NCI-H1436 treated with DMSO at 0.1 percent for 48 hours (cell line): ENCODE measurements at places on chromosomes 1 and 21.

GRCh38 chr1:34701326-34702060 lies 53.4 kb upstream of the GJB5 start:
- no peak for DNase-seq

DNA sequence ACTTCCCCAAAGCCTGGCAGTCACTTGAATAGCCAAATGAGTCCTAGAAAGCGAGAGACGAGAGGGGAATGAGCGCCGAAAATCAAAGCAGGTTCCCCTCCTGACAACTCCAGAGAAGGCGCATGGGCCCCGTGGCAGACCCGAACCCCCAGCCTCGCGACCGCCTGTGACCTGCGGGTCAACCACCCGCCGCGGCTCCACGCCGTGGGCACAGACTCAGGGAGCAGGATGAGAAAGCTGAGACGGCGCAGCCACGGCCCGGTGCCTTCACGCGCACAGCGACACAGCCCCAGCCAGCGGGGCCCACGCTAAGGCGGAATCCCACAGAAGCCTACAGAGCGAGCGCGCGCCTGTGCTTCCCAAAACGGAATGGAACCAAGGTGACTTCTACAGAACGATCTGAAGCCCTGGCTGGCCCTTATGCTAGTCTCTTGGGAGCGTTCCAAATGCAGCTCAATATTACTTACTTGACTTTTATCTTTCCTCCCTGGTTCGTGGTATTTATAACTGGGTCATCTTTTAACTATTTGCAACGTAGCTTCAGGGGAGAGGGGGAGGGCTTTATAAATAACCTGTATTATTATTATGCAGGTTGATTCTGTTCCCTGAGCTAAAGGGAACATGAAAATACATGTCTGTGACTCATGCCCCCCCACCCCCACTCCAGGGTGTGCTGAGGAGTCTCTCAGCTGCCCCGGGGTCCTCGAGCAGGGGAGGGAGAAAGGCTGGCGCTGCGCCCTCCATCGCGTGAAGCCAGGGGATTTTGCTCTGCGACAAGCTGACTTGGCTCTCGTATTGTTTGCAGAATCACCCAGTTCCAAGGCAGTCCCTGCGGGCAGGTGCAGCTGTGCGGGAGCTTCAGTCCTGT lies 1.7 kb downstream of the TSPEAR start:
- DNase-seq, result peak; percentile 37

DNA sequence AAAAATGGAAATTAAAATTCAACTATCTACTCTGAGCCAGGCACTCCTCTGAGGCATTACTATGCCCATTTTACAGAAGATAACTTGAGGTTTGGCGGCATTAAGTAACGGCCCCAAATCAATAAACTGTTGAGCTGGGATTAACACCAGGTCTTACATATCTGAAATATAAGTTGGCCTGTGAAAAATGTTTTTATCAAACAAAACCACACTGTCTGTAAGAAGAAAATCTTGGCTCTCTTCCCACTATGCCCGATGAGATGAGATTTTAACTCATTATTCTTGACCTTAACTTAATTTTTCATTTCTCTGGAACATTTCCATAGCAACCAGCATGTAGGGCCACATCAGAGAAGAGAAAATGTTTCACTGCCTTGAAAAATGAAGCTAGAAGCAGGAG lies 21.8 kb downstream of the RC3H1 start:
- DNase-seq, result no peak

- no peak for DNase-seq
Observed at GRCh38 chr1:235878082-235878811, 11.5 kb upstream of the LYST start.

DNA sequence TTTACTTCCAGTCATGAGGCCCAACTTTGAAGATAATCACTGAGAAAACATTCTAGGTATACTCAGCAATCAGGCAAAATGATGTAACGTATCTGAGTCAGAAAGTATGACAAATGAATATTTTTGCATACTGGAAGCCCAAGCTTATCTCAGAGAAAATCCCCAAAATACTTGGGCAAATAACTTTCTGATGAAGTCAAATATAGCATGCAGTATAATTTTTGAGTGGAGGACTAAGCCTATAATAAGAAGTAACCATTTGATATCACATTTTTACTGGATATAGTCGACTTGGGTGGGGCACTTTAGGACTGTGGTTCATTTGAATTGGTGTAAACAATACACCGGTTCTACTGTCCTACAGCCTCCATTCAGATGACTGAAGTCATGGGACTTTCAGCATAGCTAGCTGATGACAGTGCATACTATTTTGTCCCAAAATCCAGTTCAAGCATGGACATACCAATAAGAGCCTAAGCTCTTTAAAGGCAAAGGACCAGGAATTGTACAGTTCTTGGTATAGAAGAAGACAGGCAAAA lies 2.3 kb upstream of the GADD45A start:
- no peak for DNase-seq

DNA sequence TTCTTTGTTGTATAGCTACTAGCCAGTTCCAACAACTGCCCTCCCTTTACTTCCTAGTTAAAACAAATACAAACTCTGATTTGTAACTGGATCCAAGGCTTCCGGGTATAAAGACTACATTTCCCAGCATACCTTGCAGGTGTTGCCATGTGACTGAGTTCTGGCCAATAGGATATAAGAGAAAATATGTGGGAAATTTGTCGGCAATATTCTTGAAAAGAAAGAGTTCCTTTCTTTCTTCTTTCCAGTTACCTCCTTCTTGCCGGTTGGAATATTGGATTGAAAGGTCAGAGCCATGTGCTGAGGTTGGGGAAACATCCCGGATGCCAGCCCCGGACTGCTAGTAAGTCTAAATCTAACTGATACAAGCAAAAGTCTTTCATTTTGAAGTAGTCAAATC lies 23.0 kb upstream of the ZBTB40 start:
- no peak for DNase-seq

DNA sequence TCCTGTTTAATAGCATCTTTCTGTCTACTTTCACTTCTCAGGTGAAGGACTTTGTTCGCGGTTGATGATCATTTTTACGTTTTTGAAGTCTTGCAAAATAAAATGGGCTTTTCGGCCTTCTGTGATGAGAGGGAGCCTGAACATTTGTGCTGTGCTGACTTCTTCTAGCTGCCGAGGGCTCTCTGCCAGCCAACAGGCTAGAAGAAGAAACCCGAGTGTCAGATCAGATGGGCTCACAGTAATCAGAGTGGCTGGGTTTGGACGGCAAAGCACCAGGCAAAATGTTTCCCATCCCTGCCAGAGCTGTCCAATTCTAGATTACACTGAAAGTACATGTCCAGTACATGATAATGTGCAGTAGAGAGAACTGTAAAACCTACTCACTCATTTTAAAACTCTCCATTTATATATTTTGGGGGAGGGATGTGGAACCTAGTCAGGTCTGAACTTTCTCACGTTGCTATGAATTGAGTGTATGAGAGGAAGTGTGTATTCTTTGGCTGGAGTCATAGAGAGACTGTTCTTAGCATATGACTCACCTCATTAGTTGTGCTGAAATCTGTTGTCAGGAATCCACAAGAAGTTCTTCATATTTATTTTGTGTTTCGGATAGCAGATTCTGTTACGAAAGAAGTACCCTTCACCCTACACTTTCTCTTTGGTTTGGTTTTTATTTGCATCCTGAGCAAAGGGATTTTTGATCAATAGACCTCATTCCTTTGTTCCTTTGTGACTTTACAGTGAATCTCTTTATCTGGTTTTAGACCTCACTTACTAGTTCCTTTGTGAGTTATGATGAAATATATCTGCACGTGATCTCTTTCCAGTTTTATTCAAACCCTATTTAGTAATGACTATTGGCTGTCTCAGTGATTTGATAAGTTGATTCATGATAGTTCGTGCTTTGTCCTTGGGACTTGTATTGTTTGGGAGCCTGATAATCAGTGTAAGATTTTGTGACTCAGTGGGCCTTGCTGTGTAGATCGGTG lies 4.8 kb downstream of the ATP1A1 start:
- no peak for DNase-seq

GRCh38 chr1:86233403-86233802 lies 76.8 kb upstream of the COL24A1 start:
- no peak for DNase-seq

DNA sequence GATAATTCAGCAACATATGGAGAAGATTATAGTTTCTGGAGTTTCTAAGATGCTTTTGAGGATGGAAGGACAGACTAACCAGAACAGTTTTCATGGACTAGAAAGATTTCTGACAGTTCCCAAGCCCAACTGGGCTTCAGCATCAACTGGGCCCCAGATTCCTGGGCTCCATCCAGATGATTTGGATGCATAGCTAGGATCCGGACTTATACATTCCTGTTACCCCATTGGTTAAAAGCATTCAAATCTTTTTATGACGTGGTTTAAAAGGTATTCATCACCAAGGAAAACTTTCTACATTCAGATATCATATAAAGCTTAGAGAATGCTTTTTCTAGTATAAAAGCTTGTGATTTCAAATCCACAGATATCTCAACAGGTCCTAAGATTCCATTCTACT lies 29.7 kb downstream of the TSHB start:
- DNase-seq, result no peak

DNA sequence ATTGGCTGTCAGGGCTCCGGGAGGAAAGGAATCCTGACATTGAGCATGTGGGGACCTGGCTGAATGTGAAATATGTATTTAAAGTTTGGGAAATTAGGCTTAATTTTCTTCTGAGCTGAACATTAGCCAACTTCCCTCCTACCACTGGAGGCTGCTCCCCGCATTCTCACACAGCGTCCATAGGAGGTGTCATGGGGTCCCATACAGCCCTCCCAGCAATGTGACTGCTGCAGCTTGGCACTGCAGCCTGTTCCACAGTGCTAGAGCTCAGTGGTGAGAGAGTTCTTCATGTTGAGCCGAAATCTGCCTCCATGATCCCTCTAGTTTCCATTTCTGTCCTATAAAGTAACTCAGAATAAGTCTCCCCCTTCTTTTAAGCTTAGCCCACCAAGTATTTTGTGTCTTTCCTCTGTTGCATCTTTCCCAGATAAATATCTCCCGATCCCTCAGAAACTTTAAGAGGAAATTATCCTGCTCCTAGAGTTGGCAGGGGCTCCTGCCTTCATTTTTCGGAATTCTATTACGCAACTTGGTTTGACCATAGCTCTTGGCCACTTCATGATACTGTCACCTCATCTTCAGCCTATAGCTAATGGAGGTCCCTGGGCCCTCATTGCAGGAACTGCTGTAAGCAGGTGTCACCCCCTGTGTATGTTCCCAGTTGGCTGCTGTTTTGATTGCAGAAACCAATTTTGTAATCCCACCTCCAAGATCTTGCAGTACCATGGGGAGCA lies 2.0 kb downstream of the FCRL6 start:
- no peak for DNase-seq

DNA sequence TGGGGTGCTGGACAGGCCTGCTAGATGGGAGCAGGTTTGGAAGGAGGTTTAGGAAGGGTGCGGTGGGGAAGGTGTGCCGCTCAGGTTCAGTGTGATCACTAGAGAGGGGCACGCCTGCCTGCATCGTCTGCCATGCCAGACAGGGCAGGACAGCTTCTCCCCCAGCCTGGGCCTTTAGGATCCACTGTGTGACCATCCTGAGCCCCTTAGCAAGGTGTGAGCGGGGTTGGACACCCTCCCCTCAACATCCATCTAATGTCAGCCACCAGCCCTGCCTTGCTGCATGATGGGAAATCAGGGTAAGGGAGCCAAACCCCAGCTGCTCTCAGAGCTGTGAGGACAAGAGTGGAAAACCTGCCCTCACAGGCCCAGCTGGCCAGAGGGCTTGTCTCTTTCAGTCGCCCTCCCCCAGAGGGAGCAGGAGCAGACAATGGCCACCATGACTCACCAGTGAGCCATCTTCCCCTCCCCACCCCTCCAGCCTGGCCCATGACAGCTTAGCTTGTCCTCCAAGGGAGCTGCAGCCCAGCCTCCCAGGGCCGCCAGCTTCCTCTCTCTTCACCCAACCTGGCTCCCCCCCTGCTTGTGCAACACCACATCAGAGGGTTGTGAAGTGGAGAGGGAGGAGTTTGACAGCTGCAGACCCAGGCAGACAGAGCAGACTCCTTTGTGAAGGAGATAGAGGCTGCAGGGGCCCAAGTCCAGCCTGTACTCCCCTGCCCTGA lies 37.0 kb downstream of the NUAK2 start:
- DNase-seq, result peak; percentile 94

GRCh38 chr1:27915082-27915575 lies 19.7 kb upstream of the SMPDL3B start:
- no peak for DNase-seq

DNA sequence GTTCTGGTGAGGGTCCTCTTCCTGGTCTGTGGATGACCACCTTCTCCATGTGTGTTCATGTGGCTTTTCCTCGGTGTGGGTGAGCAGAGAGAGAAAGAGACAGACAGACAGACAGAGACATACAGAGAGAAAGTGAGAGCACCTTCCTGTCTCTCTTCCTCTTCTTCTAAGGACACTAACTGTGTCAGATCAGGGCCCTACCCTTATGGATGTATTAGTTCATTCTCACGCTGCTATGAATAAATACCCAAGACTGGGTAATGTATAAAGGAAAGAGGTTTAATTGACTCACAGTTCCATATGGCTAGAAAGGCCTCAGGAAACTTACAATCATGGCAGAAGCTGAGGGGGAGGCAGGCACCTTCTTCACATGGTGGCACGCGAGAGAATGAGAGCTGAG lies 131.5 kb upstream of the ZNF648 start:
- no peak for DNase-seq

- no peak for DNase-seq
Observed at GRCh38 chr21:20642681-20643080, 355.5 kb upstream of the NCAM2 start.

- DNase-seq, result no peak
Observed at GRCh38 chr1:228160201-228160761, 5.3 kb upstream of the IBA57 start.

GRCh38 chr1:218931324-218931723 lies 242.4 kb upstream of the LYPLAL1 start:
- no peak for DNase-seq

- no peak for DNase-seq
Observed at GRCh38 chr1:217140041-217140901, 417.0 kb upstream of the ESRRG start.
